AG08396 (cell line): ENCODE measurements at places on chromosomes 5 and 9.

GRCh38 chr5:170200876-170201275 is 31.9 kb upstream of the C5orf58 start:
- DNase-seq: no peak

DNA sequence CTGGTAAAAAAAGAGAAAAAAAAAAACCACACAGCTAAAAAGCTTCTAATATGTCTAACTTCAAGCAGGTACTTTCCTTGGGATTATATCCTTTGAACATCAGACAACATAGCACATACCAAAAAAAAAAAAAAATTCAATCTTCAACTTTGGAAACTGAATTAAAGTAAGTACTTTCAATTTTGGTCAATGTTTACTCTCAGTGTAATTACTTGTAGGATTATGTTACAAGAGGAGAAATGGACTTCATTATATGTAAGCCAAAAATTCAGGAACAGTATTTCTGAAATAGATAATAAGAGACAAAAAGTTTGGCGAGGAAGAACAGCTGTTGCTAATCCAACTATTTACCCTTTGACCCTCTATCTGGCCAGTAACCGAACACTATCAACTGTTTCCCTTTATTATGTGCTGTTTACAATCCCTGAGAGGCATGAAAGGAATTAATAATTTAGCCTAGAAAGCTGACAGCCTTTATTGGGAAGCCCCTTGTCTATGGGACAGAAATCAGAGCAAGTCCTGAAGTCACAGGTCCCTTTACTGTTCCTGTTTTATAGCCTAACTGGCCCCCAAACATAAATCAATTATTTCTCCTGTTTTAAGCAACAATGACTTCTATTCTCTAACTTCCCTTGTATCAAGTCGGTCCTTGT is 46.6 kb downstream of the NR6A1 start:
- no peak for DNase-seq

GRCh38 chr5:168076561-168076991 is 214.9 kb upstream of the WWC1 start:
- DNase-seq: peak; percentile 10

DNA sequence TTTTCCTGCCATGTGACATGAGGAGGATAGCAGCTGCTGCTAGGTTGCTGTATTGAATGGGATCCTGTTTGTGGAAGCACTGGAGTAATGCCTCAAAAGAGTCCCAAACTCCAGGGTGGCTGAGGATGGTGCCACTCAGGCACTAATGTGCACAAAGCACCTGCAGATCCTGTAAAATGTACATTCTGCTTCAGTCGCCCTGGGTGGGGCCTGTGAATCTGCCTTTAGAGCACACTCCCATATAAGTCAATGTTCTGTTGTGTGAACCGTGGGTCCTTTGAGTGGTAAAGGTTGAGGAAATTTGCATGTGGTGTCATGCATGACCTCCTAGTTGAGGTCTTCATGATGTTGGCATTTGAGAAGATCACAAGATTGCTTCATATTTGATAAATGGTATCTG is 31.6 kb upstream of the ANKRD18A start:
- DNase-seq: no peak

- DNase-seq: peak; percentile 88
Observed at GRCh38 chr9:81619353-81620001, 69.9 kb downstream of the TLE1 start.

- no peak for DNase-seq
Observed at GRCh38 chr5:69035665-69036064, 58.1 kb upstream of the SLC30A5 start.

DNA sequence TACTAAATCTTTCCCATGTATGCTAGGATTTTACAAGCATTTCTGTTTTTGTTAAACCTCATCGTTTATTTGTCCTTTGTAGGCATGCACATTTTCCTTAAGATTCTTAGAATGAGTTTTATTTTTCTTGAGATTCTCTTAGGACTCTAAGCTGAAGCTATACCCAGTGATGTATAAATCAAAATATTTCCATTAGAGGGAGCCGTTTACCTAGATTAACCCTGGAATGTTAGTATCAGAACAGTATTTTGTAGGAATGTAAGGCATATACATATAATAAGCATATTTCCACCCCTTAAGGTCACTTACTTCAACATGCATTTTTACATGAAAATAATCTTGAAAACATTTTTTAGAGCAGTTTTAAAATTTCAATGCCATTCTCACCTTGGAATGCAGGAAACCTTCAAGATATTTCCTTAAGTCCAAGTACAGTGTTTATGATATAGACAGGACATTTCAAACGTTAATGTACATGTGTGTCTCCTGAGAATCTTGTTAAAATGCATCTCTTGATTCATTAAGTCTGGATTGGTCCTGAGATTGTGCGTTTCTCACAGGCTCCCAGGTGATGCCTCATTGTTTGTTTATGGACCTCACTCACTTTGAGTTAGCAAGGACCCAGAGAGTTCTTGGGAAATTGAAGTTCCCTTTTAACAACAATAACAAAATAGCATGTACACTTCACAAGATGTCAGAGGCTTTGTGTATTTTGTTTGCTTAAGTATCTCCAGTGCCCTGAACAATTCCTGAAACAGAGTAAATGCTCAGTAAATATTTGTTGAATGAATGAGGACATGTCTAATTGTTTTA is 34.9 kb upstream of the FCHO2 start:
- no peak for DNase-seq

- no peak for DNase-seq
Observed at GRCh38 chr5:122083535-122083934, 5.5 kb upstream of the LOX start.

- no peak for DNase-seq
Observed at GRCh38 chr9:113641100-113641885, 177.8 kb downstream of the RGS3 start.

DNA sequence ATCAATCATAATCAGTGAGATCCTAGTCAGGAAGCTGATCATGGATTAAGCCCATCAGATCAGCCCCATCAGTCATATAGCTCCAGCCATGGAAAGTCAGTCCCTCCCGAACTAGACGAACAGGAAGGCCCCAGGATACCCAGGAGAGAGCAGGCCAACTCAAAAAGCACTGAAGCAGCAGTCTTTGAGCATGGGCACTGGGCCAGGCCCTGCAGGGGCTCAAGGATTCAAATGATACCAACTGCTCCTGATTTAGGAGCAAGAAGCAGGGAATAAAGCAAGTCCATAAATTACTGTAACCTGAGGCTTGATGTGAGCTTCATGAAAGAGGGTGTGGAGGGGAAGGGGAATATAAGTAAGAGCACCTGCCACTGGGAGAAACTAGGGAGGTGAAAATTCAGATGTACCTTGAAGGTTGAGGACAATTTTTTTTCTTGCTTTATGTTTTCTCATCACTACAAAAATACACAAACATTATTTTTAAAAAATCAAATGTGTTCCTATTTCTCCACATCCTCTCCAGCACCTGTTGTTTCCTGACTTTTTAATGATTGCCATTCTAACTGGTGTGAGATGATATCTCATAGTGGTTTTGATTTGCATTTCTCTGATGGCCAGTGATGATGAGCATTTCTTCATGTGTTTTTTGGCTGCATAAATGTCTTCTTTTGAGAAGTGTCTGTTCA is 115.2 kb downstream of the SIL1 start:
- DNase-seq: no peak

DNA sequence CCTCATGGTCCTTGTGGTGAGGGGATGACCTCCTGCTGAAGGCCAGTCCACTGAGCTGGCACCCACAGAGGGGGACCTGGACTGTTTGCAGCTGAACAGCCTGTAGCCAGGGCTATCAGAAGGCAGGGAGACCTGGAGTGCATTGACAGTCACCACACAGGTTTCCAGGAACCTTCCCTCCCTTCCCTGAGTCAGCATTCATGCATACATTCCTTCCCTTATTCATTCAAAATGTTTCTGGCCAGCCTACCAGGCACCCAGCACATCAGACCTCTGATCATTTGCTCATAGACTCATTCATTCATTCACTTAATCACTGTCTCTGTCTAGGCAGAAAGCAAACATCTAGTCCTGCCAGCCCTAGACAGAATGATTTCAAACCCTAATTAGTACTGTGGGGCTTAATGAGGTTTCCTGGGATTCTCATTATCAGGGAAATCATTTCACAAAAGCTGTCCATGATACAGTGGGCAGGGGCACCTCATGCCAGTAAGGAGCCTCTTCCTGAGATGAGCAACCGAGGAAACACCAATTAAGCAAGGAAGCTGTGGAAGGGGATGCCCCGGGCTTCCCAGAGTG is 110.1 kb upstream of the PPP1R26 start:
- DNase-seq: no peak

DNA sequence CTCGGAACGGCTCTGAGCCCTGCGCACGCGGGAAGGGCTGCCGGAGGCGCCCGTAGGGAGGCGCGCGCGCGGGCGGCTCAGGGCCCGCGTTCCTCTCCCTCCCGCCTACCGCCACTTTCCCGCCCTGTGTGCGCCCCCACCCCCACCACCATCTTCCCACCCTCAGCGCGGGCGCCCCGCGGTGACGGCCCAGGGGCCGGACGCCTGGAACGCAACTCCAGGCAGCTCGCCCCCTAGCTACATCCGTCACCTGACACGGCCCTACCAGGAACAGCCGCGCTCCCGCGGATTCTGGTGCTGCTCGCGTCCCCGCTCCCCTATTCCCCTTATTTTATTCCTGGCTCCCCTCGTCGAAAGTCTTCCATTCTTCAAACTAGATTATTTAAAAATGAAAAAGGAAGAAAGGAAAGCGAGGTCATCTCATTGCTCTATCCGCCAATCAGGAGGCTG is at the start of gene CDKN2B-AS1:
Gene CDKN2B-AS1, plus strand, starts transcription at position 236 of the 450 bp plus-strand sequence.
- peak; percentile 70 for DNase-seq
